NCI-H1105 (cell line): ENCODE measurements at places on chromosomes 3 and 15.

GRCh38 chr3:68017069-68017468 lies 362.7 kb upstream of the SUCLG2 start:
- DNase-seq: no peak

GRCh38 chr3:105798381-105798934 lies 70.4 kb downstream of the CBLB start:
- DNase-seq: no peak

DNA sequence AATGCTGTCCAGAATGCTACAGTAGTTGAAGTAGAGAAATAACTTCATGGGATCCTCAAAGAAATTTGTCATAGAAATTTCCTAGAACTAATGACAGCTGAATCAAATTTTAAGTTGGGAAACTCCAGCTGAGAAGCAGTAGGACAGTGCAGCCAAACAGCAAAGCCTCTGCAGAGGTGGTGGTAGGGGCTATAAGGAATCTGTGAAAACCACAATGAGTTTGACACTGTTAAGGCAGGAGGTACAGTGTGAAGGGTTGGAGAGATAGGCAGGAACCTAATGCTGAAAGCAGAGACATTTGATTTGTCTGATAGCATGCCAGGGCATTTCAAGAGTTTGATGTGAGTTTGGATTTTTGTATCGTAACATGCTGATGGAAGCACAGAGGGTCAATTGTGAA lies 22.0 kb downstream of the ASTE1 start:
- no peak for DNase-seq

DNA sequence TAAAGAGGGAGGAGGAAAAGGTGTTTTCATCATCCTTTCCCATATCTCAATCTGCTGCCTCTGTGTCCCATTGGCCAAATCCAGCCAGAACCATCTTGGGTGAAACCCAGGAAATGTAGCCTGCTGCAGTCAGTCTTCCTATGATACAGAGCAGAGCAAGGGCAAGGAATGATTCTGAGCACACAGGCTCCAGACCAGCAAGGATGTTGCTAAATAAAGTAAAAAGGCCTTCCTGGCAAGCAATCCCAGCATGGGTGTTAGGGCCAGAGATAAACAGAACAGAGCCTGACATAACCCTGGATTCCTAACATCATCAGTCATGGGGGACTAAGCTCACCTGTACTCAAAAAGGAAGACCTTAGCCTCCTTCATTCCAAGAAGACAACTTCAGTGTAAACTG lies 90.7 kb upstream of the AGTR1 start:
- DNase-seq: no peak

GRCh38 chr15:80478075-80478474 lies 73.9 kb downstream of the ARNT2 start:
- DNase-seq: no peak

DNA sequence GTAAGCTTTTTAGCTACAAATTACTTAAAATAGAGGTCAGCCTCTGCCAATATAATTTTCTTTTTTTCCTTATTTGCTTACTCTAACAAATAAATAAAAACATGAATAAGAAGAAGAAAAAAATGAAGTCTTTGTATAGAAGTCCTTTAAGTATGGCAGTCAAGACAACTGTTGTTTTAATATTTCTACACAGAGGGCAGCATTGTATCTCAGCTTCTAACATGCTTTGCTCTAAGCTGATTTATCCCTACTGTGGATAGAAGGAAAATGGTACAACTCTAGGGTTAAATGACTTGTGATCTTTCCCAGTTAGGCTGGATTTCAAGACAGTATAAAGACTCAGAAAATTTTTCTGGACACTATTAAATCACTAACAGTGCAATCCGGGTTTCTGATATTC lies 104.3 kb upstream of the MEIS2 start:
- no peak for DNase-seq

DNA sequence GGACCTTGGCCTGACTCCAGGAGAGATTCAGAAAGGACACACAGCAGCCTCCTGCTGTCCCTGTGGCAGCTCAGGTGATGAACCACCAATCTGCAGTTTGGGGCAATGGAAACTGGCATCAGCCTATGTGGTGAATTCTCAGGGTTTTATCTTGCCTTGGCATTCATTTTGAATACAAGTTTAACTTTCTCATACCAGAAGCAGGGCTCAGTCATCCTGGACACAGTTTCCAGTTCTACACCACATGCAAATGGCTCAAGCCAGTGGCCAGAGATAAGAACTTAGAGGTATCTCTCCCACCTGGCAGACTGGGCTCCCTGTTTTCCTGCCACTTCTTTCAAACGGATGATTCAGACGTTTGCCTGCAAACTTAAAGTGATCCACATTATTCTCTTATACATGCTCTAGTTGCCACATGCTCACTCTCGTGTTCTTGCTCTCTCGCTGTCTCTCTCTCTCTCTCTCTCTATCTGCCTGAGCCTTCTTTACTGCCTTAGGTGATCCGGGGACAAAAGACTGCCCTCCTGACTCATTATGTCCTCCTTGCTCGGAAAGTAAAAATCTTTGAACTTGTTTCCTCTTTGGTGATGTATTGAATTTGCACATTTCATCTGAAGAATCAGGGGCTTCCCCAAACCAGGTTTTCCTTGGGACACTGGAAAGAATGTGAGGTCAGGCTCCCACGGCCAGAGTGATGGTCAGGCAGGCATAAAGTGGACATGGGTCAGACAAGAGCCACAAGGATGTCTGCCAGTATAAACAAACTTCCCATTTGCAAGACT lies 99.6 kb upstream of the STT3B start:
- no peak for DNase-seq

- no peak for DNase-seq
These were observed 189.0 kb downstream of the STT3B start for GRCh38 chr3:31721676-31722075.

GRCh38 chr3:129622933-129623332 lies 16.5 kb upstream of the PLXND1 start:
- no peak for DNase-seq

- no peak for DNase-seq
These were observed 114.2 kb downstream of the AGBL1 start for GRCh38 chr15:86193716-86194380.

- no peak for DNase-seq
These were observed 125.0 kb downstream of the PDZRN3 start for GRCh38 chr3:73499787-73500186.

DNA sequence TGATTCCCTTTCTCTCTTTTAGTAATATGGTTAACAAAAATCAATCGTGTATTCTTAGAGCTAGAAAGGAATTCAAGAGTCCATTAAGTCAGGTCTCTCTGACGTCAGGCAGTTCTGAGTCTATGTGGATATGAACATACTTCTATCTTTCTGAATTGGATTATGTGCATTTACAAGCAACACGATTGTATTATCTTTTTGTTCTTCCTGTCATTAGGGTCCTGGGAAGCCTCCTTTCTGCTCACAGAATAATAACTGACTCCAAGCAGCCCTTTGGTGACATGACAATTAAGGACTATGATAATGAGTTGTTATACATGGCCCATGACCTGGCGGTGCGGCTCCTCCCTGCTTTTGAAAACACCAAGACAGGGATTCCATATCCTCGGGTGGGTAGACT lies 14.0 kb downstream of the EDEM1 start:
- DNase-seq: no peak

- DNase-seq: no peak
These were observed 377.3 kb downstream of the LPP start for GRCh38 chr3:188531210-188531609.

DNA sequence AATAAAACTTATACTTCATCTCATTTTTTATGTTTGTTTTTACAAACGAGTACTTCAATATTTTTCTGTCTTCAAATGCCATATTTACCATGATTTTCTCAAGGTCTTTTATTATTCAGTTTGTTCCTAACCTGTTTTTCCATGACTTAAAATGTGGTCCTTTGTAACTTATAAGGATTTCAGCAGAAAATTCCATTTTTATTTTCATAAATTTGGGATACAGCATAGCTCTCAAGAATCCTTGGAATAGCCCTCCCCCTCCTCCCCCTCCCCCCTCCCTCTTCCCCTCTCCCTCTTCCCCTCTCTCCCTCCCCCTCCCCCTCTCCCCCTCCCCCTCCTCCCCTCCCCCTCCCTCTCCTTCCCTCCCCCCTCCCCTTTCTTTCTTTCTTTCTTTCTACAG lies 14.9 kb upstream of the STX19 start:
- no peak for DNase-seq

DNA sequence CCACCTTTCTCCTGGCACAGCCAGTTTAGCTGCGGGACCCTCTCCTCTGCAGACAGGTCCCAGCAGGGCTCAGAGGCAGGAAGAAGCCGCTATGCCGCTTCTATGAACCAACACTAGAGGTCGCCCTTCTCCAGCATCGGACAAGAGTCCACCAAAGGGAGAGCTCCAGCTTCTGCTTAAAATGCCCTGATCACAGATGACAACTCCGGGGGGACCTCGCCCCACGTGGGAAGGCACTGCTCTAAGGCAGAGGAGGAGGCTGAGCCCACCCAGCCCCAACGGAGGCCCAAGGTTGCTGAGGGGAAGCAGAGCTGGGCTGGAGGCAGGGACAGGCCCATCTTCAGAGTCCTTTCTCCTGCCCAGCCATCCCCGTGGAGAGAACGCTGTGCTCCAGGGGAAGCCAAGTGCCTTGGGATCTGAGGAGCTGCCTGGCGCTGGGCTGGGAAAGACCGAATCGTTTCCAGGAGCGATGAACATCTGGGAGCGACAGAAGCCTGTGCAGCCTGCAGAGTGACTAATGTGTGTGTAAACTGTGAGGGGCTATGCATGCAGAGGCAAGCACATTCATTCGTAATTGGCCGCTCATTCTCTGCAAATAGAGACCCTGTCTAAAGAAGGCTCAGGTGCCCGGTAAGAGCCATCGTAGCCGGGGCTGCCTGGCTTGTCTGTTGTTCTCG lies 43.5 kb upstream of the BDH1 start:
- no peak for DNase-seq

GRCh38 chr3:72134989-72135451 lies 350.1 kb upstream of the PROK2 start:
- DNase-seq: no peak

DNA sequence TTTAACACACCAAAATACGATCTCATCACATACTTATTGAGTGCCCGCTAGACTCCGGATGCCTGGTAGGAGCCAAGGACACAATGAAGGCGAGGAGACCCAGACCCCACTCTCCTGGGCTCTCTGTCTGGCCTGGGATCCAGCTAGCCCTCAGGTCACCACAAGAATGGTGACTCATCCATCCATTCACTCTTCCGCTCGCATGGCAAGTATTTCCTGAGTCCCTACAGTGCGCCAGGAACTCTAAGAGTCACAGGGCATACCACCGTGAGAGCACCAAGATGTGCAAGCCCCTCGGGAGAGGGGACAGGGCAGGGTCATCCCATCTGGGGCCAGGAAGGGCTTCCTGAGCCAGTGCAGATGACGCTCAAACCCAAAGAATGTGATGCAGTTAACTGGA lies 101.6 kb upstream of the PRR20G start:
- DNase-seq: no peak

DNA sequence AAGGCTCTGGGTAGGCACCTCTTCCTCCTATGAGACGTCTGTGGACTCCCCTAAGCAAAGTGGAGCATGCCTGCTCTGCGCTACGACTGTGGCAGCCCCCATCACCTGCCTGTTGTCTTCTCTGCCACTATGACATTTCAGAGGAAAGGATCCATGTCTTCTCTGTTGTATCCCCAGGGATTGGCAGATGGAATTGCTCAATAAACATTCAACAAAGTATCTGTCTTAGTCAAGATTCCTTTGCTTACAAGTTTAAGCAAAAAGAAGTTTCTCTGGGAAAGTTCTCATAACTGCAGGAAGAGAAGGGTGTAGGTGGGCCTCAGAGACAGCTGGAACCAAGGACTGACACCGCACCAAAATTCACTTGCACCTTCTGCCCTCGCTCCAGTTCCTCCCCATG lies 34.3 kb downstream of the AMOTL2 start:
- no peak for DNase-seq

DNA sequence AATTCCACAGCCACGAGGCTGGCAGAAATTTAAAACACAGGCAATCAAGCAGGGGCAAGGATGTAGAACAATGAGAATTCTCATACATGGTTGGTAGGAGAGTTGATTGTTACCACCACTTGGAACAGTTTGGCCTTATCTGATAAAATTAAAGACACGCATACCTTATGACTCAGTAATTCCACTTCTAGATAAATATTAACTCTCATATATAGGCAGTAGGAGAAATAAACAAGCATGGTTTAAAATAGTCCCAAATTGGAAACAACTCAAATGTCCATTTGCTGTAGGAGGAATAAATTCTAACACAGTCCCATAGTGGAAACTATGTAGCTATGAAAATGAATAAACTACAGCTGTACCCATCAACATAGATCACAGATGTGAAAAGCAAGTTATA lies 42.3 kb upstream of the USP3 start:
- no peak for DNase-seq

DNA sequence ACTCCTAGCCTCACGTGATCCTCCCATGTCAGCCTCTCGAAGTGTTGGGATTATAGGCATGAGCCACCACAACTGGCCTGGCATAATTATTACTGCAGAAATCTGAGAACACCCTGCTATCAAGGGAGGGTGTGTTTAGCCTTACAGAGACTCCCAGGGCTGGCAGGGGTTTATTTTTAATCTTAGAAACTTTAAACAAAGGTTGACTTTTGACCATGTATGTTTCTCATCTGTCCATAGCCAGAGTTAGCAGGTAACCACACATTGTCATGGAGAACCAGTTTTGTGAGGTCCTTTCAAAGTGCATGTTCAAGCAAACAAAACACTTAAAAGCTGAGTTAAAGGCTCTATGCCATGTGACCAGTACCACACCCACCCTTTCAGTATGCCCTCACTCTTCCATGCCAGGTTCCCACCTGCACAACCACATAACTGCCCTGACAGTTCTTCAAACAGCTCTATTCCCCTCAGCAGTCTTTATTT lies 11.1 kb downstream of the SIAH2 start:
- peak; percentile 48 for DNase-seq

DNA sequence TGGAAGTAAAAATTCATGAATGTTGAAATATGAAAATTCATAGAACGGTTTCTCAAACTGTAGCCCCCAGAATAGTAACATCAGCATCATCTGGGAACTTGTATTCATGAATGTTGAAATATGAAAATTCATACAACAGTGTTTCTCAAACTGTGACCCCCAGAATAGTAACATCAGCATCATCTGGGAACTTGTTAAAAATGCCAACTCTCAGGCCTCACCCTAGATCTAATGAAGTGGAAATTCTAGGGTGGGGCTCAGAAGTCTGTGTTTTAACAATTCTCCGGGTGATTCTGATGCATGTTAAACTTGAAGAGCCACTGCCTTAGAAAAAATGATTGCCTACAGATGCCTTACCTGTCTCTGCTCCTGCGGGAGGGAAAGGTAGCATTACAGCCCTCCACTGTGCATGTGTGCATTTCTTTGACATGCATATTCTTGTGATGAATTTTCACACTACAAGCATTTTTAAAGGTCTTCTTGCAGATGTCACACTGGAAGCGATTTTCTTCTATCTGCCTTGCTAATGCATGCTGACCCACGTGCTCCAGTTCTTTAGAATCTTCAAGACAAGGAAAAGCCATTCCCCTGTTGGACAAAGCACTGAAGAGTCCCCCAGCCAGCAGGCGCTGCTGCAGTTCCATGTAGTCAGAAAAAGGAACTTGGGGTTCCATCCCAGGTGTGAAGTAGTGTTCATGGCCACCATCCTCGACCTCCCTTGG lies 21.7 kb downstream of the BNC1 start:
- DNase-seq: no peak

- DNase-seq: no peak
These were observed 324.9 kb upstream of the SUCLG2 start for GRCh38 chr3:67979342-67979741.

GRCh38 chr15:79157631-79158592 lies 67.3 kb upstream of the RASGRF1 start:
- DNase-seq: no peak
